ENCODE measurements at places on chromosomes 2 and 18. TPM values are rescaled to one million over a fixed set of nuclear protein-coding genes. Genes with fewer than 3 reads are reported as not detected.

The CTIF gene
- polyA plus RNA-seq, result 0.73 TPM

DNA sequence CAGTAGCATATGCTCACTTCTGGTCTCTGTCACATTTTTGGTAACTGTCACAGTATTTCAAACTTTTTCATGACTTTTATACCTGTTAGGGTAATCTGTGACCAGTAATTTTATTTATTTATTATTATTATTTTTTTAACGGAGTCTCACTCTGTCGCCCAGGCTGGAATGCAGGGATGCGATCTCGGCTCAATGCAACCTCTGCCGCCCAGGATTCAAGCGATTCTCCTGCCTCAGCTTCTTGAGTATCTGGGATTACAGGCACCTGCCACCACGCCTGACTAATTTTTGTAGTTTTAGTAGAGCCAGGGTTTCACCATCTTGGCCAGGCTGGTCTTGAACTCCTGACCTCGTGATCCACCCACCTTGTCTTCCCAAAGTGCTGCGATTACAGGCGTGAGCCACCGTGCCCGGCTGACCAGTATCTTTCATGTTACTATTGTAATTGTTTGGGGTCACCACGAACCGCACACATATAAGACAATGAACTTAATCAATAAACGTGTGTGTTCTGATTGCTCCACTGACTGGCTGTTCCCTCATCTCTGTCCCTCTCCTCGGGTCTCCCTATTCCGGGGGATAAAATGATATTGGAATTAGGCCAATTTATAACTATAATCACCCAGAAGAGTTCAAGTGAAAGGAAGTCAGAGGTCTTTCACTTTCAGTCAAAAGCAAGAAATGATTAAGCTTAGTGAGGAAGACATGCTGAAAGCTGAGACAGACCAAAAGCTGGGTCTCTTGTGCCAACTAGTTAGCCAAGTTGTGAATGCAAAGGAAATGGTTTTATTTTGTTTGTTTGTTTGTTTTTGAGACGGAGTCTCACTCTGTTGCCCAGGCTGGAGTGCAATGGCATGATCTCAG lies 22.9 kb downstream of the TGIF1 start:
- DNase-seq, result no peak

GRCh38 chr2:47738331-47738730 lies 44.6 kb upstream of the MSH6 start:
- DNase-seq, result no peak

The CD28 gene
- polyA plus RNA-seq, result 0.58 TPM

The APOB gene
- not detected for polyA plus RNA-seq

DNA sequence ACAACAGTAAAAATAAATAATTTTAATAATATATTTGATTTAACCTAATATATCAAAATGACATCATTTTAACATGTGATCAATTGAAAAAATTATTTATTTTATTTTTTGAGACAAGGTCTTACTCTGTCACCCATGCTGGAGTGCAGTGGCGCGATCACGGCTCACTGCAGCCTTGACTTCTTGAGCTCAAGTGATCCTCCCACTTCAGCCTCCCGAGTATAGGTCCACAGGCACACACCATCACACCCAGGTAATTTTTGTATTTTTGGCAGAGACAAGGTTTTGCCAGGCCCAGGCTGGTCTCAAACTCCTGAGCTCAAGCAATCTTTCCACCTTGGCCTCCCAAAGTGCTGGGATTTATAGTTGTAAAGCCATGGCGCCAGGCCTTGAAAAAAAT lies 126.7 kb upstream of the COPS8 start:
- DNase-seq, result no peak

The HES6 gene
- 3.0 TPM for polyA plus RNA-seq

GRCh38 chr18:12456441-12456840 lies 48.7 kb downstream of the PRELID3A start:
- no peak for DNase-seq

The ANKRD53 gene
- polyA plus RNA-seq, result not detected

DNA sequence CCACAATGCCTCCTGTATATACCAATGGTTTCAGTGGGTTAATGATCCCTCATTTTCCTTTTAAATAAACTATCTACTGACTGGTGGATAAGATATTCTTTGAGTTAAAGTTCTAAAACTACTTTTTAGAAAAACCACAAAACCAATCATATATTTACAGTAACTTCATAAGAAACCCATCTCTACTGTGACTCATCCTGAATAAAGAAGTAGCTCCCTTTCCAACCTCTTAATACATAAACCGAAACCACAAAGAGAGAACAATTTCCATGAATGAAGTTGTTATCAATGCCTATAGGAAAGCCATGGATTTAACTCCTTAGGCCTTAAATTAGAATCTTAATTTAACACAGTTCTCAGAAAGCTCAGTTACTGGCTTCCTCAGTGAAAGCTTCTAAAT lies 227.0 kb upstream of the SMAD7 start:
- DNase-seq, result no peak

DNA sequence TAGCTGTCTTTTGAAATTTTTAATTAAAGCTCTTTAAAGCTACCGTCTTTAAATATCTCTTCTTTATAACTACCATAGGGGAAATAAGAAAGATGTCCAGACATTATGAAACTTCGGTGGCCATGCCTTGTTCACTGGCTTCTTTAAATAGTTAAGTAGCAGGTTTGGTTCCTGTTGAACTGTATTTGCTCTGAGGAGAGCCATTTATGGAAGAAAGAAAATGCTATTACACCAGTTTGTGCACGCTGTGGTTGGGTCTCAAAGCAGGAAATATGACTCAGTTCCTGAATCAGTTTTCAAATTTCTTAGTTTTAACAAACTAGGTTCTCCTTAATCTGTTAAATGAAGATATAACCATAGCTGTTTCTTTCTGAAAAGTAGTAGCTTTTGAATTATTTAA lies 12.2 kb downstream of the ARPC2 start:
- DNase-seq, result no peak

GRCh38 chr2:133390156-133390555 lies 178.1 kb downstream of the NCKAP5 start:
- DNase-seq, result no peak

DNA sequence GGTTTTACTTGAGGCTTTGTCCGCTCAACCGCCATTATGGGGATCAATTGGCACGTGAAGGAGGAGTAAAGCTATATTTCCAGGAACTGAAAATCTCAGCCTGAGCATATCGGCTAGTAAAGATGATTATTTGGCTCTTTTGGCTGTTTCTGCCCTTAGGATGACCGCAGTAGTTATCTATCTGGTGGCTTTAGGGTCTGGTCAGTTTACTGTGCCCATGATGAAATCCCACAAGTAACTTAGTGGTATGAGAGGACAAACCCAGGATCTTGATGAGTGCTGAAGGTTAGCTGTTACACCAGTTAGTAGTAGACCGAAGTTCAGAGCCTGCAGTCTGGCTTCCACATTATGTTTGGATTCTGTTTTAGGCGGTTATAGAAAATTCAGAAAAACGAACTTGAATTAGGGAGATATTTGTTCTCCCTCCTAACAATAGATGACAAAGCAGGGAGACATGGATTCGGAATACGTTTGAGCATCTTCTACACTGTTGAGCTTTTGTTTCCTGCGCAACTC lies 1.2 kb downstream of the MAT2A start:
- no peak for DNase-seq

- no peak for DNase-seq
These were observed 287.2 kb upstream of the LINC00305 start for GRCh38 chr18:64436111-64436510.

DNA sequence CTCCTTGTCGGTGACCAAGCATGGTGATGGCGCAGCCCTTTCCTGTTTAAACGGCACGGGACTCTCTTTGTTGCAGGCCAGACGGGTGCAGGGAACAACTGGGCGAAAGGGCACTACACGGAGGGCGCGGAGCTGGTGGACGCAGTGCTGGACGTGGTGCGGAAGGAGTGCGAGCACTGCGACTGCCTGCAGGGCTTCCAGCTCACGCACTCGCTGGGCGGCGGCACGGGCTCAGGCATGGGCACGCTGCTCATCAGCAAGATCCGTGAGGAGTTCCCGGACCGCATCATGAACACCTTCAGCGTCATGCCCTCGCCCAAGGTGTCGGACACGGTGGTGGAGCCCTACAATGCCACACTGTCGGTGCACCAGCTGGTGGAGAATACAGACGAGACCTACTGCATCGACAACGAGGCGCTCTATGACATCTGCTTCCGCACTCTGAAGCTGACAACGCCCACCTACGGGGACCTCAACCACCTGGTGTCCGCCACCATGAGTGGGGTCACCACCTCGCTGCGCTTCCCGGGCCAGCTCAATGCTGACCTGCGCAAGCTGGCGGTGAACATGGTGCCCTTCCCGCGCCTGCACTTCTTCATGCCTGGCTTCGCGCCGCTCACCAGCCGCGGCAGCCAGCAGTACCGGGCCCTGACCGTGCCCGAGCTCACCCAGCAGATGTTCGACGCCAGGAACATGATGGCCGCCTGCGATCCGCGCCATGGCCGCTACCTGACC lies 17.1 kb downstream of the TUBB6 start:
- no peak for DNase-seq

- DNase-seq, result no peak
These were observed 24.1 kb downstream of the GULP1 start for GRCh38 chr2:188315750-188316149.

The LIPG gene
- polyA plus RNA-seq, result not detected

The PIK3C3 gene
- polyA plus RNA-seq, result 39.0 TPM

The FAM161A gene
- polyA plus RNA-seq, result 1.2 TPM

The ARHGAP25 gene
- 126 TPM for polyA plus RNA-seq

The NT5C1B gene
- polyA plus RNA-seq, result not detected

DNA sequence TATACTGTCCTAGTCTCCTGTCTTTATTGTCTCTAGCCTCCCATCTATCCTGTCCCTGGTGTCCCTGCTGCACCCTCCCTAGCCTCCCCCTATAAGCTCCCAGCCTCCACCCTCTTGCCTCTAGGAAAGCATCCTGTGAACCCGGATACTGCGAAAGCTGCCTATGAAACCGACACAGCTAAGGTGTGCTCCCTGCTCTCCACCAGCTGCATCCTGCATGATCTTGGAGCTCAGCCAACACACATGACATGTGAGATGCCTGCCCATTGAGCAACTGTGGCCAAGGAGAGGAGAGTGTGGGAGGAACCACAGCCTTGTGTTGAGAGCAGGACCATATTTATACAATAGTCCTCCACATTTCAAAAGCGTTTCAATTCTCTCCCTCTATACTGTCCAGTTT lies 187.1 kb downstream of the ZBTB7C start:
- DNase-seq, result no peak

DNA sequence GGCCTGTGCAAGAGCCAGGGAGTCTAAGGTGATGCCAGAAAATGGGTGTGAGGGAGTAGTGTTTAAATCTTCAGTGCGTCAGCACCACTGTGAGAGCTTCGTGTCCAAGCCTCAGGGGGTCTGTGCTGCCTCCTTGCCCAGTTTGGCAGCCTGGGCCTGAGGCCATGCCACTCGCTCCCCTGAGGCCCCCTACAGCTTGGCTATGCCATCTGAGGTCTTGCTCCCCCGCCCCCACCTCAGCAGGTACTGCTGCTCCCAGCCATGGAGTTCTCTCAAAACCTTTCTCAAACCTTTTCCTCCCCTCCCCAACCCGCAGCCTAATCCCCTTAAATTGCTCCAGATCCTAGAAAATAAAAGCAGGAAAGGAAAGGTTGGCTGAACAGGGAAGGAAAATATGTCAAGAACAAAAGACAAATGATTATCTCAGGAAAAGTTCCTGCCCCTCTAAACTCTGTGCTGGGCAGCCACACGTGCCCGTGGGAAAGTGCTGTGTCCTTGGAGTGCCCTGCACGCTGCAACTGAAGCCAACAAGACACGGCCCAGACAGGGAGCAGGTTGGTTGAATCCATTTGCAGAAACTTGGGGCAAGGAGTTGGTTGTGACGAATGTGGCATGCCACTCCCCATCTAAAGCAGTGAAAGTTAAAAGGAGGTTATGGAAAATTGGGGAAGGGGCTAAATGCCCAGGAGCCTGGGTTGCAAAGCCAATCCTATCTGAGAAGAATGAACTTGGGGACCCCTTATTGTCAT lies 61.2 kb downstream of the ATOH8 start:
- DNase-seq, result no peak

GRCh38 chr2:195307751-195308150 lies 349.3 kb upstream of the SLC39A10 start:
- no peak for DNase-seq

DNA sequence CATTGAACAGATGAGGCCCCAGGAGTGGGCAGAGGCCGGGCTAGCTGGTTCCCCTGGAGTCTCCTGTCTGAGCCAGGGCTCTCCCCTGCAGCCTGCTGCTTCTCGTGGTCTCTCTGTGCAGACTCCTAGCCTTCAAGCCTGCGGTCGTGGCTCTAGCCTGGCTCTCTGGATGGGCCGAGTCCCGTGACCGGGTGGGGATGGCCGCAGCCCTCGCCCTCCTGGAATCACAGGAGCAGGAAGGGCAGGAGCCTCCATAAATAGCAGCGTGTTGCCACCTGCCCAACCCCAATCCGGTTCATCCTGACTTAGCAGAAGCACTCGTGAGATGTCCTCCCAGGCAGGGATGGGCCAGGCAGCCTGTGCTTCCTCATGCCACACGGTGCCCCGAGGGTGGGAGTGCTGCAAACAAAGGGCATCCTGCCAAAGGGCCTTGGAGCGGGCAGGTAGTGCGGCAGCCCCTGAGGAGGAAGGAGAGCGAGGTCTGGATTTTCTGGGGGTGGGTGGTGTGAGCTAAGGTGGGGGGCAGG lies 43.9 kb downstream of the FOSL2 start:
- no peak for DNase-seq

- no peak for DNase-seq
These were observed 134.6 kb downstream of the TSN start for GRCh38 chr2:121890041-121890440.

GRCh38 chr2:74149570-74150319 lies 2.0 kb upstream of the BOLA3 start:
- DNase-seq, result no peak

DNA sequence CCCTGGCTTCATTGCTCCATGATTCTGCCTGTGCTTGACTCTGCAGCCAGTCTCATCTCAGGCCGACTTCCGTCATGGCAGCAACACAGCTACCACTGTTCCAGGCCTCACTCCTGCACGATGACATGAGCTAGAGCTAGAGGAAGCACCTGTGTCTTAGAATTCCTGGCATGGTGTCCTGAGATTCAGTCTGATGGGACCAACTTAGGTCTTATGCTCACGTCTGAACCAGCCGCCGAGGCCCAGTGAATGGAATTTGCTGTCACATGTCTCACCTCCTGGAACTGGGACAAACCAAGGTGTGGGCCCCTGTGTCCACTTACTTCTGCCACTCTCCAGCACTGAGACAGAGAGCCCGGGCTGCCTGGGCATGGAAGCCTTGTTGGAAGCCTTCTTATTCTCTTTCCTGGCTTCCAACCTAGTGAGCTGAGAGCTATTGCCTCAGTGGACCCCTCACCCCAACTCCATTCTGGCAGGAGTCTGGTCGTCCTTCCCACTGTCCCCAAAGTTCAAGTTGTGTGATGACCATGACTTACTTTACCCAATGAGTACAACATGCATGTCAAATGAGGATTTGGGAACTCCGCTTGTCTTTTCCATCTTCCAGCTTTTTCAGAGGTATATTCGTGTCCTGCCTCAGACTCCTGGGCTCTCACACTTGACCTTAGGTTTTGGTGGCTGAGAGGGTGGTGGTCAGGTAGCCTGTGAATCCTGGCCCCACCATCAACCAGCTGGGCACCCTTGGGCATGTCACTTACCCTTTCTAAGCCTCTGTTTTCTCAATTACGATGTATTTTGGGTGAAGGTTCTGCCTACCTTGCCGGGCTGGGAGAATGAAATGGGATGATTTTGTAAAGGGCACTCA lies 39.1 kb upstream of the HS6ST1 start:
- DNase-seq, result no peak
